ENCODE measurements at places on chromosomes 16 and 17.

DNA sequence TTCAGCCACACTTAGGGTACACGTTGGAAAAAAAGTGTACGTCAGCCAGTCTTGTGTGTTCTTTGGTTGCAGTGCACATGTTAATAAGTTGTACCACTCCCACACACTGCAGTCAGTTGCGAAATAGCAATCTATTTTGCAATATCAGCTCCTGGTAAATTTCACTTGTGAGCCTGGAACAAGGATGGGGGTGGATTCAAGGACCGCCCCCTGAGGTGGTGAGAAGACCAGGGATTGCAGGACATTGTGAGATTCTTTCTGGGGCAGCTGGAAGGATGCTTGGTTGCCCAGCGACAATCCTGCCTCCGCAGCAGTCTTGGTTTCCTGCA, 78.6 kb upstream of the ZFHX3 start:
- DNase-seq: no peak

DNA sequence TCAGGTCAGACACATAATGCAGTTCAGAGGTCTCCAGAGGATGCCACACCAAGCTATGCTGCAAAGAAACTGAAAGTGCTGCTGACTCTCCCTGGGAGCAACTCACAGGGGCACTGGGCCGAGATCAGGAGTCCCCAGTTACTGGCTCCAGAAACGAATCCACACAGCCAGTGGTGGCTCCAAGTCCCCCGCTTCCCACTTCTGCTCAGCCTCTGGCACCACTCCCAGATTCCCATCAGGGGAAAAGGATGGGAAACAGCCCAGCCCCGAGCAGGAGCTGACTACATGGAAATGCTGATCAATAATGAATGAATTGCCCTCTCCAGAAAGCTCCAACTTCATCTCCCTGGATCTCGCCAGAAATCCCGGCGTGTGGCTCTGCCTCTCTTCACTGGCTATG, 62.3 kb upstream of the CDH5 start:
- DNase-seq: no peak

- DNase-seq: no peak
Measured at GRCh38 chr17:9410301-9410700, 165.3 kb downstream of the STX8 start.

- no peak for DNase-seq
Measured at GRCh38 chr17:2181897-2182448, 121.6 kb downstream of the SMG6 start.

DNA sequence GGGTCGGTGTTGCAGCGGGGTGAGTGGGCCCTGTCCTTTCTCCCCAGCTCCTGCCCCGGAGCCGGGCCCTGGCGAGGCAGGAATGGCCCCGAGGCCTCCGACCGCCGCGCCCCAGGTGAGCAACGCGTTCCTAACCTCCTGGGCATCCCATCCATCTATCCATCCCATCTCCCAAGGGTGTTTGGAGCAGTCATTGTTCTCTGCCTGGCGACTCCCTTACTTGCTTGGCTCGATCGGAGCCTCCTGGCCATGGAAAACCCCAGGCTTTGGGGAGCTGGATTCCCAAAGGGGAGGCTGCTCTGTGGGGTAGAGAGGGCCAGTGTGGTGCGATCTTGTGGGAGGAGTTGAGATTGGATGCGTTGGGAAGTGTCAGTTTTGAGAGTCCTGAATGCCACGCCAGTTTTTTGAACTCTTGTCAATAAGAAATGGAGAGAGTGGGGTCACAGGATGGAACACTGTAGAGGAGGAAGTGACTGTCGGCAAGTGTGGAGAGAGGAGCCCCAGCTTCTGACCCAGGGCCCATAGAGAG, 684 bp downstream of the ZFP90 start:
- DNase-seq: no peak

- no peak for DNase-seq
Measured at GRCh38 chr17:66900126-66901010, 64.1 kb upstream of the CACNG4 start.

- DNase-seq: peak; percentile 82
Measured at GRCh38 chr17:1515640-1516387, 598 bp downstream of the INPP5K start.

DNA sequence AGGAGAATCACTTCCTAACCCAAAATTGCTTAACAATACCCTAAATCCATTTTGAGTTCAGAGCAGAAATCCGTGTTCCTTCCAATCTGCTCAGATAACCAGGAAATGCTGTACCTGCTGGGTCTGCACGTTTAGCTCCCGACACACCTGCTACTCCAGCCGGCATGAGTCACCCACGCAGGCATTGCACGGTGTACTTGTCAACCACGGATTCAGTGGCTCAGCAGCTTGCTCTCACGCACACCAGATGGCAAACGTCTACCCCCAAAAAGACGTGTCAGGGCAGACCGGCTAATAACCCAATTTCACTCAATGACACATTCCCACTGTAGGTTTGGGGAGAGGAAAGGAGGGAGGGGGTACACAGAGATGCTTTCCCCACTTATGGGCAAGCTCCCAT, 468.1 kb downstream of the SOX9 start:
- no peak for DNase-seq

GRCh38 chr17:60594734-60595133, 5.3 kb upstream of the PPM1D start:
- DNase-seq: no peak

DNA sequence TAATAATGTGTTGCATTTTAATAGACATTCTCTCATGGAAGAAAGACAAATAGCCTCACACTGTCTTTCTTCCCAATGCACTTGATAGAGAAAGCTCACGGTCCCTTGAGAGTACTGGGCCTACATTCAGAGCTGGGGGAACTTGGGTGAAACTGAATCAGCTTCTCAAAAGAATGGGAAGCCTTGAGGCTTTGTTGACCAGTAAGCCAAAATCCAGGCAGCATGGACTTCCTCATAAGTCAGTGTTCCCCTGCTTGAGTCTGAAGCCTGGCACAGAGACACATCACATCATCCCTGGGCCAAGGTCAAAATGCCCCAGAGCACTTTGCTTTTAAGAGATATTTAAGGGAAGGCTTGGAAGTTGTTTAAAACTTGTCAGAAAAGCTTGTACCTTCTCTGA, 302.2 kb upstream of the SALL1 start:
- DNase-seq: no peak

DNA sequence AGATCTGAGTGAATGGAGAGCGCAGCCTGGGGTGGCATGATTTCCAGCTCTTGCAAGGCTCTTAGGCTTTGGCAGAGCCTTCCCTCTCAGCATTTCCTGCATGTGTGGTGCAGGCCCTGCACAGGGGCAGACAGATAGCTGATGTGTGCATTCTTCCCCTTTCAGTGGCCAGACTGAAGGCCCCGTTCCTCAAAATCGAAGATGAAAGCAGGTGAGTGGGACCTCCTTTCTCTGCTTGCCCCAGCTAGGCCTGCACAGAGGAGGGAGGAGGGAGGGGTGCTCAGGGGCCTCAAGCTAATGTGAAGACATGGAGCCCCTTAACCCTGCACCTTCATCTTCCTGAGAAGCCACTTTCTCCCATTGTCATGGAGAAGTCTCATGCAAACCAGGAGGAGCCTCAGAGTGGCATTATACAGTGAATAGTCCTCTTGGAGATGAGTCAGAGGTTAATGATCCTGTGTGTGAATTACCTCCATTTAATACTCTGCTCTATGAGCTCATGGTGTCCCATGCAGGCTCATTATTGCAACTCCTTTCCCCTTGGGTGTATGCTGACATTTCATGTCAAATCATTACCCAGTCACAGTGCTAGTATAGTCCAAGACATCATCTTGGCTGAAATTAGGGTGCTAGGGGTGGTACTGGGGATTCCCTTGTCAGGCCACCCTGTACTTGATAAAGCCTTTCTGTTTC, 20.4 kb upstream of the ADAM11 start:
- DNase-seq: no peak

- peak; percentile 73 for DNase-seq
Measured at GRCh38 chr16:24858219-24859041, 12.7 kb downstream of the SLC5A11 start.

- no peak for DNase-seq
Measured at GRCh38 chr16:8639694-8640093, 18.2 kb downstream of the METTL22 start.

GRCh38 chr16:70258946-70259345, 7.2 kb upstream of the EXOSC6 start:
- DNase-seq: no peak

DNA sequence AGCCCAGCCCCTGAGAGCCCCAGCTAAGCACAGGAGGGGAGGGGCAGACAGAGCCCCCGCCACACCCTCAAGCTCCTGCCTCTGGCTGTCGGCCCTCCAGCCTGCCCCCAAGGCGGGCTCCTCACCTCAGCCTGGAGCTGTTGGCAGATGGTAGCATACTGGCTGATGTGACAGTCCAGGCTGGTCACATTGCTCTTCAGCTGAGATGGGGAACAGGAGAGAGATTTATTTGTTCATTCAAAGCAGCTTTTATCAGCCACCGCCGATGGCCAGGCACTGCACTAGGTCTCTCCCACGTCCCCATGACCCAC, 14.8 kb downstream of the KIF18B start:
- DNase-seq: no peak

DNA sequence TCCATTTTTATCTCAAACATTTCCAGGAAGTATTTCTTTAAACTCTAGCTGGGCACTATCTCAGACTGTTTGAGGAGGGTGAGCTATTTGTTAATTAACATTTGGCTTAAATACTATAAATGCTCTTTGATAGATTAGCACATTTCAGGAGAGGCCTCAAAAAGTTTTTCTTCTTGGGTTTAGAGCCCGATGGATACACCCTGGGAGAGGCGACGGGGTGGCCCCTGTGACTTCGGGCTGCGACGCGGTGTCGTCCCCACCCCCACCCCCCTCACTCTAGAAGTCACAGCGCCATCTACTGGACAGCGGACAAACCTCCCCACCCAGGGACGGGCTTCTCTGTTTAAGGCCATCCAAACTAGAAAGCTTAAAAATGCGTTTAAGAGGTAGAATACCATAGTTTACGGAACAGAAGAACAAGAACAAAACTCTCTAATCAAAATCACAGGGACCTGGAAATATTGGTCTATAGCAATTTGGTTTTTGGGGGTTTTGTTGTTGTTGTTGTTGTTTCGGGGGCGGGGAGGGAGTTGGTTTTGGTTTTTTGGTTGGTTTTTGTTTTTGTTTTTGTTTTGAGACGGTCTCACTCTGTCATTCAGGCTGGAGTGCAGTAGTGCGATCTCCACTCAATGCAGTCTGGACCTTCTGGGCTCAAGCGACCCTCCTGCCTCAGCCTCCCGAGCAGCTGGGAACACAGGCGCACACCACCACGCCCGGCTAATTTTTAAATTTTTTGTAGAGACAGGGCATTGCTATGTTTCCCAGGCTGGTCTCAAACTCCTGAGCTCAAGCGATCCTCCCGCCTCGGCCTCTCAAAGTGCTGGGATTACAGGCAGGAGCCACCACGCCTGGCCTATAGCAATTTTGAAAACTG, 254.4 kb downstream of the C16orf95 start:
- DNase-seq: peak; percentile 84

GRCh38 chr17:81428948-81429774, 33.9 kb downstream of the BAHCC1 start:
- peak; percentile 87 for DNase-seq

GRCh38 chr16:76360404-76360803, 83.2 kb downstream of the CNTNAP4 start:
- no peak for DNase-seq

- no peak for DNase-seq
Measured at GRCh38 chr17:9700754-9701476, 55.6 kb downstream of the USP43 start.

- DNase-seq: no peak
Measured at GRCh38 chr16:71440669-71441347, 1.0 kb downstream of the TLE7 start.

GRCh38 chr17:15269780-15270089, 4.6 kb upstream of the PMP22 start:
- DNase-seq: no peak

DNA sequence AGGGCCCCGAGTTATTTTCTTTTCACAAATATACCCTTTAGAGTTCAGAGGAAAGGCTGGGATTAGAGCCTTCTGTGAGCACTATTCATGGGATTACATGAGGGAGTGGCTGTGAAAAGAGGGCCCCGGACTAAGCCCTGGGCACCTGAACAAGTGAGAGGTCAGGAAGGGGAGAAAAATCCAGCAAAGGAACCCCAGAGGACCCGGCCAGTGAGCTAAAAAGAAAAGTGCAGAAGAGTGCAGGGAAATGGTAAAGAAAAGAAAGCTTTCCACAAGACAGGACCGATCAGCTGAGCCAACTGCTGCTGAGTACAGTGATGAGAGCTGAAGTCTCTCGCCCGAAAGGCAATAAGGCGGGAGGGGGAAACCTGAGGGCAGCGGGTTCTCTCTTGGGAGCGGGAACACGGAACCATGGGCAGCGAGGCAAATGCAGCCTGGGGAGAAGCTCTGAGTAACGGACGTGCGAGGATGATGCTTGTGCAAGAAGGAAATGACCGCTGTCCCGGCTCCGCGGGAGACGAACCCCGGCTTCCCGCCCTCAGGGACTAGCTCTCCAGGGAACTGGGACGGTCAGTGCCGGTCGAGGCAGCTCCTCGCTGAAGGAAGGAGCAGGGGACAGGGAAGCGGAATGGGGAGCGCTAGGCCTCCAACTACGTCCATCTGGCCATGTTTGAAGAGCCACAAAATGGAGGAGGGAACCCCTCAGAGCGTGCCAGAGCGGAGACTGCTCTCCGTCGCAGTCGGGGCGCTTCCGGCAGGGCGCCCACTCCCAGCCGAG, 665 bp upstream of the ALDH3A2 start:
- peak; percentile 31 for DNase-seq

DNA sequence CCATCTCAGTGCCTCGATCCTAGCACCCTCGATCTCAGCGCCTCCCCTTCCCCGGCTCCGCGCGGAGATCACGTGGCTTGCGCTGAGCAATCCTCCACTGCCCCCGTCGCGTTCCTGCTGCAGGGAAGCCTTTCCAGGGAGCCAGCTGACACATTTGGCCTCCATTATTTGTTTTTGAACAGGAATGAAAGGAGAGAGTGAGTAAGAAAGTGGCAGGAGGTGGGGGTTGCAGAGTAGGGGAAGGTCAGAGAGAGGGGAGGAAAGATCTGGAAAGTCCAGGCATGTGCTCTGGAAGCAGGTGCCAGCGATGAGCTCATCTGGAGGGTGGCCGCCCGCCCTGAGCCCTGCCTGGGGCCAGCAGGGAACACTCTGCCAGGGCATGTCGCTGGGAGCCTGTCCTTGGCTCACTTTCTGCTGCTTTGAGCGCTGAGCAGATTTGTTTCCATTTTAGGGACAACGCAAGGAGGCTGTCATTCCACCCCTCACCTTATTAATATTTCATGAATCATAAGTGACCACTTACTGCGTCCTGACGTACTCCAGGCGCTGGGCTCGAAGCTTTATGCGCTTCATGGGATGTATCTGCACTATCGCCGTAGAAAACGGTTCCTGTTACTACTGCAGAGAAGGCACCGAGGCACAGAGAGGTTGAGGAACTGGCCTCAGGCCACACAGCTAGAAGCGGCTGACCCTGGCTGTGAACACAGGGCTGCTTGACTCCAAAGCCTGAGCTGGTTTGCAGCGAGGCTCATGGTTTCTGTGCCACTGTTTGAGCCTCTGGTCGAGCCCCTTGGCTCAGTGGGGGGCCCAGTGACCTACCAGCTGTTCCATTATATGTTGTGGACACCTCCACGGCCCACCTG, 283.1 kb downstream of the SEC14L1 start:
- no peak for DNase-seq

DNA sequence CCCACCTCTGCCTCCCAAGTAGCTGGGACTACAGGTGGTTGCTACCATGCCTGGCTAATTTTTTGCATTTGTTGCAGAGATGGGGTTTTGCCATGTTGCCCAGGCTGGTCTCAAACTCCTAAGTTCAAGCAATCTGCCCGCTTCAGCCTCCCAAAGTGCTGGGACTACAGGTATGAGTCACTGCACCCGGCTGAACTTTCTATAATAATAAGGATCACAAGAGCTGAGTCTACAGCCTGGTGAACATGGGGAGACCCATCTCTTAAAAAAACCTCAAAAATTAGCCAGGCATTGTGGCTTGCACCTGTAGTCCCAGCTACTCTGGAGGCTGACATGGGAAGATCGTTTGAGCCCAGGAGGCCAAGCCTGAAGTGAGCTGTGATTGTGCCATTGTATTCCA, 53.5 kb downstream of the WDR59 start:
- DNase-seq: no peak
